ENCODE measurements at places on chromosomes 11 and 22.

GRCh38 chr11:68969386-68969785, 11.4 kb downstream of the MRGPRD start:
- DNase-seq: no peak

DNA sequence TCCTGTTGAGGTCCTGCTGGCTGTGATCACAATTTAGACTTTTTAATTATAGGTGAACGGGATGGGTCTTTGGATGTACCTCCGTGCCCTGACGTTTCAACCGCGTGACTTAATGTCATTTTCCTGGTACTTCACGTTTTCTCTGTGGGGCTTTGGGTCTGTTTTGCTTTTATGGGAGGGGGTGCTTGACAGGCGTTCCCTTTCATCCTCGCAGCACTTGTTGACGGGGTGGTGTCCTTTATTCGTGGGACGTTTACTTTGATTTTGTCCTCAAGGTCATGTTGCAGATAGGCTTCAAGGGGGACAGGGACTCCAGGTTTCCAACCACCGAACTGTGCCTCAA, 994 bp downstream of the PPP6R3 start:
- no peak for DNase-seq

DNA sequence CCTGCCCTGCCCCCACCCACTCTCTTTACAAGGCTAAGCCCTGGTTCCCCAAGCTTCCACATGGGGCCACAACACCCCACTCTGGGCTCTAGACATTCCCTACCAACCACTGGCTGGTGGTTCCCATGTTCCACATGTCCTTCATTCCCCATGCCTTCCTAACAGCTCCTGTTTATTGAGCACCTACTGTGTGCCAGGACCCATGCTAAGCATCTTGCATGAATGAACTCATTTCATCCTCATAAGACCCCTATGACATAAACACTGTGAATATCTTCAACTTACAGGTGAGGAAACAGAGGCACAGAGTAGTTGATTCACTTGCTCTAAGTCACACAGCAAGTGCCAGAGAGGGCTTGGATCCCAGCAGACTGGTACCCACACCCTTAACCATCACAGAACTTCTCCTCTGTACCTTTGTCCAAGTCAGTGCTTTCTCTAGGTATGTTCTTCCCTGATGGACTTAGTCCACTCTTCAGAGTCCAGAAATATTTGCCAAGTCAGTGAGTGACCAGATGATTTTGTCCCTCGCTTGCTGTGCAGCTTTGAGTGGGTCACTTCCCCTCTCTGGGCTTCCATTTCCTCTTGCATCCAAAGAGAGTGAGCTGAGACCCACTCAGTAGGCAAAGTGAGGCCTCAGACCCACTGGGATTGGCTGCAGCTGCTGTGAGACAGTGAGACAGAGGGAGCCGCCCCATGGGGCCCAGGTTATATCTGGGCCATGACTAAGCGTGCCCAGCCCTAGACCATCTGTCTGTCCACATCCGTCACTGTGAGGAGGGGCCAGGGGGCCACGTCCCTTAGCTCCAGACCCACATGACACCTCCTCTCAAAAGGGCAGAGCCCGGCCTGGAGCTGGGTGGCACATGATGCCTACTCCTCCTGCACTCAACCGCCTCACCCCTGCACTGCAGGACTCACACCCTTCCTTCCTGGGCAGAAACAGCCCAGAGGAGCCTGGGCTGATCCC, 132.4 kb downstream of the MN1 start:
- DNase-seq: no peak

DNA sequence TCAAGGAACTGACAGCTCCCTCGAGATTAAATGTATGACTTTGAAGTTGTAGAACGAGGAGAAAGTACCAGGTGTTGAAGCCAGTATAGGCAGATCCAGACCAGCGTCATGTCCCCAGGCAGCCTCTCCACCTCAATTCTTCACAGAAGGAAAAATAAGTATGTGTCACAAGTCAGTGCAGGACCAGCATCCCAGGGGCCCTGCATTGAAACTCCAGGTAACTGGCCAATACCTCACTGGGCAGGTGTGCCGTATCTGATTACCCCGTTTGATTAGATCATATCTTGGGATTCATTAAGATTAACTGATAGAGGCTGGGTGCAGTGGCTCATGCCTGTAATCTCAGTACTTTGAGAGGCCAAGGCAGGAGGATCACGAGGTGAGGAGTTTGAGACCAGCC, 466.7 kb upstream of the B3GAT1 start:
- DNase-seq: no peak

- DNase-seq: no peak
Measured at GRCh38 chr11:9020916-9021315, 17.1 kb upstream of the NRIP3 start.

DNA sequence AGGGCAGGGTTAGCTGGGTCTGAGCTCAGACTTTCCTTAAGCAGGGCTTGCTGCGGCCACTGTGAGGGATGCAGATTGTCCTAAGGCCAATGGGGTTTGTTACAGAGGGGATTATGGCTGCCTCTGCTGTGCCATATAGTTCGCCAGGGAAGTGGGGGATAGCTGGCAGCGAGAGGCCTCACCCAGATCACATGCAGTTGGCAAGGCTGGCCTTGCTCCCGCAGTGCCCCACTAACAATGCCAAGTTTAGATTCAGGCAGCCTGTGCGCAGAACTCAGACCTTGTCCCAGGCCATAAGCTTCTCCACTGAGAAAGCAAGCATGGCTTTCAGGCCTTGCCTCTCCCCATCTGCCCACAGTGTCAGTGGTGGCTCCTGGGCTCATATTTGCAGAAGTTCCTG, 4.7 kb upstream of the APOL2 start:
- no peak for DNase-seq

DNA sequence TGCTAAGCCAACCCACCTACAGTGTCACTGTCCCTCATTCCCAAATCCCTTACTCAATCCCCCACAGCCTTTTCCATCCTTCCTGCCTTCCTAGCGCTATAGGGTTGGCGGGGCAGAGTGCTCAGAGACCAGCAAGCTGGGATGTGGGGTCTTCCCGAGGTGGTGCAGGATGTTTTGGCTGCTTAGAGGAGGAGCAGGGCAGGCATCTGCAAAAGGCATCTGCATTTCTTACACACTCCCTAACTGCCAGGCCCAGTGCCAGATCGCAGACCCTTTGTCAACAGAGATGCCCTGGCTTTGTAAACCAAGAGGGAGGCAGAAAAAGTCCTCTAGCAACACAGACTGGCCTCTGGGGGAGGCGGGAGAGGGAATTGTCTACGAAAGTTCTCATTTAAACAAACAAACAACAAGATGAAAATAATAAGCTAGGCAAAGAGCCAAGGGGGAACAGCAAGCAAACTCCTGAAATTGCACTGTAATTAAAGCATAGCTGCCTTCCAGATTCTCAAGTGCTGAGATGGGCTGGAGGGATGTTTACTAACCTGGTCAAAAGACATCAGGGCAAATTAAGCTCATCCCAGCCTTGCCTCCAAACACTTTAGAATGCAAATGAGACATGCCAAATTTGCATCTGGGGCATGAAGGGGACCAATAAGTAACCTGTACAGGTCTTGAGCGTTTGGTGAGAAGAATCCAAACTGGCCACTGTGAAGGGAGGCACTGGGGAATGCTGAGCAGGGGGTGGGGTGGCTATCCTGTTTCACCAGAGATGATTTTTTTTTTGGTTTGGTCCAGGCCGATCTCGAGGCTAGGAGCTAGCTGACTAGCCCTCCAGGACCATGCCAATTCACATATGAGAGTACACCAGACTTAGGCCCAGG, 38.1 kb upstream of the ADA2 start:
- peak; percentile 23 for DNase-seq

DNA sequence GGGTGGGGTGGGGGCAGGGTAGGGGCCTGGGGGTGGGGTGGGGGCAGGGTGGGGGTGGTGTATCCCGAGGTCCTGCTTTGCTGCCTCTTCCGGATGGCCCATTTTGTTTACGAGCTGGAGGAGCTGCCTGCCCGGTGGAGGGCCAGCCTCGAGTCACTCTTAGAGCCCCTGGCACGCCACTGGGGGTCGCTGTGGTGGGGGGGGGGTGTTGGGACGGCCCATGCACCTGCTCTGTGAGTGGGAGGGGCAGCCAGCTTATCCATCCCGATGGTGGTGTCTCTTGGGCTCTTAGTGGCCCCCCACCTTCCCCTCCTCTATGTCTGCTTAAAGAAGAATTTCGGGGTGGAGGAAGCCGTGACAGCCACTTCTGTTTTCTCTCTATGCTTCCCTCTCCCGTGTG, 24.6 kb downstream of the MRGPRD start:
- DNase-seq: no peak

DNA sequence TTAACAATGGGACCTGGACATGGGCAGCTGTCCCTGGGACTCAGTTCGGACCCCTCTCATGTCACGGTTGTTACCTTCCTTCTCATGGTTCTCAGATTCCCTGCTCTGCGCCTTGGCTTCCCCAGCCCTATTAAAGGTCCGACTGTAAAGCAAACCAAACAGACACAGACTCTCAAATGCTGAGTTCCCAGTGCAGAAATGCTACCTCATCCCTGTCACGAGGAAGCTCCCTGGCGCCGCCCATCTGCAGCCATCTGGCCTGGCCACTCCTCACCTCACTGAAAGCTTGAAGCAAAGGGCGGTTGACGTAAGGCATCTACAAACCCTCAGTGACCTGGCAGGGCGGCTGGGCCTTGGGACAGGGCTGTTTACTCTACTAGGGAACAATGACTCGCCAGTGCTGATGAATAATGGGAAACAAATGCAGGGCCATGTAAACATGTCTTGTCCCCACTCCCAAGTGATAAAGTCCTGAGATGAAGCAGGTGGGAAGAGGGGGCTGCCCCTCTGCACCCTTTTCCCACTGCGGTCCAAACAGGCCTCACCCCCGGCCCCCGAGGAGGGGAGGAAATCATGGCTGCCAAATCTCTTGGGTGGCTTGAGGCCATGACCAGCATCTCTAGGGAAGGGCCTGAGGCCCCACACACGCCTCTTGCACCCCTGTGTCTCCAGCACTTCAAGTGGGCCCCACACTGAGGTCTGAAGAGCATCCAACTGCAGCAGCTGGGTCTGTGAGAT, 49.3 kb downstream of the SCUBE1 start:
- no peak for DNase-seq

DNA sequence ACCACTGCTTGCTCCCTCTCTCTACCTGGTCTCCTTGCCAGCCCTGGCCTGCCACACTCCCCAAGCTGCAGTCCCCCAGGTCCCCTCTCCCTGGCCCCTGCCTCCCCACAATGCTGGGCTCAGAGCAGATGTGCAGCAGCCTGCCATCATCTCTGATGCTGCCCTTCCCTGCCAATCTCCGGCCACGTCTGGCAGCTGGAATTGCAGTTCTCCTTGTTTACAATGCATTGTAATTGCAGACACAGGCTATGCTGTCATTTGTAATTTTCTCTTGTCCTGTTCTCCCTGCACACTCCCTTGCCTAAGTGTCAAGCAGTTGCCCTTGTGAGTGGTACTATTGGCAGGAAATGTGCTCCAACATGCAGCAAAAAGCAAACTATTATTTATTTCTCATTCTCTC, 222.3 kb downstream of the NTM start:
- no peak for DNase-seq

GRCh38 chr22:36383110-36383581, 4.6 kb downstream of the MYH9 start:
- DNase-seq: no peak

DNA sequence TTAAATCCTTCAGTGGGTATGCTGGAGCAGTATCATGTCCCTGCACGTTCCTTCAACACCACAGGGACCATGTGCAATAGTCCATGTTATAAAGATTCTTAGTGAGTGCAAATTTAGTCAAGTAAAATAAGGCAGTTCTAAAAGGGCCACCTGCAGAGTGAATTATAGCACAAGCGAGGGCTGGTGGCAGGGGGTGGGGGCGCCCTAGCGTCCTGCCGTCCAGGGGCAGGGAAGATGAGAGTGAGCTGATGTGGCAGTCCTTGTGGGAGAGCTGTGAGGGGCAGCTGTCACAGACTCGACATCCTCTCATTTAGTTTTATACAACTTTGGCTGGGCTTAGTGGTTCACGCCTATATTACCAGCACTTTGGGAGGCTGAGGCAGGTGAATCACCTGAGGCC, 29.1 kb downstream of the FAM118A start:
- no peak for DNase-seq

- DNase-seq: no peak
Measured at GRCh38 chr11:127136438-127136837, 135.9 kb upstream of the KIRREL3 start.

- no peak for DNase-seq
Measured at GRCh38 chr22:26740253-26740652, 82.9 kb downstream of the MIAT start.

Measured in NCI-H187 (cell line).